ENCODE measurements at places on chromosomes 13 and 19.

GRCh38 chr13:44620057-44620456, 43.9 kb upstream of the TSC22D1 start:
- no peak for DNase-seq

DNA sequence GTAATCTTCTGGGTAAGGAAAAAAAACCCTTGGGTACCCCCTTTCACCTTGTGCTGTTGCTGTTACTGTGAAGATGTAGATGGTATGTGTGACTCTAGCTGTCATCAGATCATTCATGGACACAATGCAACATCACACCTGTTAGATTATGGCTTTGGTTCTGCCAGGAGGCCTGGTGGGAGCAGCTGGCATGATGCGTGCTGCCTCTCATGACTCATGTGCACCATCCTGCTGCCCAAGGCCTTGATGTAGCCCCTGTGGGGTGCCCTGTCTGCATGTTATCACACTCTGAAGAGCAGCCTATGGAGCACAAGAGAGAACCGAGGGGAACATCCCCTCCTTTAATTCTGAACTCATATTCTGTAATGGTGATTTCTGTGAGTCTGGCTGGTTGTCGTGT, 57.7 kb upstream of the TEX29 start:
- DNase-seq, result no peak

- DNase-seq, result no peak
Observed at GRCh38 chr19:43778651-43779050, 2.1 kb downstream of the KCNN4 start.

DNA sequence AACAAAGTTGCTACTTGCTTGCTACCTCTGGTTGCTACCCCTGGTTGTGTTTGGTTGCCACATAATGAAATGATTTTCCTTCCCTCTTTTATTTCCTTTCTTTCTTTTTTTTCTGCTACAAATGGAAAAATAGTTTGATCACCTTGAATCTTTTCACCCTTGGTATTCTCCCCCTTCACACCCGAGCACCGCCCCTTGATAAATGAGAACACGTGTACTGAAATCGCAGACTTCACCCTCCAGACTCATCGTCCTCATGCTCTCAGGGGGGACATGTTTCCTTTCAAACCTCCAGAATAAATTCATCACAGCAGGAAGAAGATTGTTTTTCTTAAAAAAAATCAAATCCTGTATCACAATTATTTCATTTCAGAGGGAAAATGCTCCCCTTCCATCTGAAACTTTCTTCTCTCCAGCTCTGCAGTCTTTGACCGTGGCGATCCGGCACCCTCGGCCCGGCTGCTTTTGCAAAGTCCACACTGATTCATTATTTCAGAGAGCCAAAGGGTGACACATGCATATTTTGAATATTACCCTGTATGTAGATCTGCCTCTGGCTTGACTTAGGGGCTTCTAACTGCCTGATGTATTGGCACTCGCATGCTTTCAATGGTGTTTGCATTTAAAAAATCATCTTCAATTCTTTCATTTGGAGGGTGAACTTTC, 222.6 kb upstream of the MAB21L1 start:
- DNase-seq, result no peak

- DNase-seq, result no peak
Observed at GRCh38 chr13:99269627-99270241, 11.6 kb upstream of the GPR18 start.

- DNase-seq, result peak; percentile 55
Observed at GRCh38 chr19:11091703-11092153, 2.5 kb downstream of the LDLR start.

DNA sequence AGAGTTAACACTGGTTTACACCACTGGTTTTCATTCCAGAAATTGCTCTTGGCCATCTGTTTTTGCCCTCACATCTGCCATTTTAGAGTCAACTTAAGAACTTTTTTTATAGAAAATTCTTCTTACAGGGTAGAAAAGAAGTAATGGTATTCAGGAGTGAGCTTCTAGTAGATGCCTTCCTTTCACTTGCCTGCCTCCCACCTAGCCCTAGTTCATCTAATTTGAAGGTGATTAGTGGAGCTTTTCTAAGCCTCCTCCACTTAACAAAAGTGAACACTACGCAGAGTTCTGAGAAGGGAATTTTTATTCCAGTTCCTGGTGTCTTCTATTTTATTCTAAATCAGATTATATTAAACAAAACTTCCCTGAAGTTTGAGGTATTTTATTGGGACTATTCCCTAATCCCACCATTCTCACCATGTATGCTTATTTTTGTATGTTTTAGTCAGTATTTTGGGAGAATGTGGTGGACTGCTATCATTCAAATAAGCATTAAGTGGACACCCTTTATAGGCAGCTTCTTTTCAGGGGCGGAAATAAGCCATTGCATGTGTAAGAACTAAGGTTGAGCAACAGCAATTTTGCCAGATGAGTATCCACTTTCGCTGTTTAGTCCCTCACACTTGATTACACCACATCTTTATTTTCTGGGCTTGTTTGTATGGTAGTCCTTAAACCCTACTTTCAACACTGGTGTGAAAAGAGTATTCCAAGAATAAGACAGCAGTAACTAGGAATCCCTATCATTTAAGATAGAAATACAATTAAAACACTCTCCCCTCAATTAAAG, 156.9 kb downstream of the ENOX1 start:
- DNase-seq, result no peak

DNA sequence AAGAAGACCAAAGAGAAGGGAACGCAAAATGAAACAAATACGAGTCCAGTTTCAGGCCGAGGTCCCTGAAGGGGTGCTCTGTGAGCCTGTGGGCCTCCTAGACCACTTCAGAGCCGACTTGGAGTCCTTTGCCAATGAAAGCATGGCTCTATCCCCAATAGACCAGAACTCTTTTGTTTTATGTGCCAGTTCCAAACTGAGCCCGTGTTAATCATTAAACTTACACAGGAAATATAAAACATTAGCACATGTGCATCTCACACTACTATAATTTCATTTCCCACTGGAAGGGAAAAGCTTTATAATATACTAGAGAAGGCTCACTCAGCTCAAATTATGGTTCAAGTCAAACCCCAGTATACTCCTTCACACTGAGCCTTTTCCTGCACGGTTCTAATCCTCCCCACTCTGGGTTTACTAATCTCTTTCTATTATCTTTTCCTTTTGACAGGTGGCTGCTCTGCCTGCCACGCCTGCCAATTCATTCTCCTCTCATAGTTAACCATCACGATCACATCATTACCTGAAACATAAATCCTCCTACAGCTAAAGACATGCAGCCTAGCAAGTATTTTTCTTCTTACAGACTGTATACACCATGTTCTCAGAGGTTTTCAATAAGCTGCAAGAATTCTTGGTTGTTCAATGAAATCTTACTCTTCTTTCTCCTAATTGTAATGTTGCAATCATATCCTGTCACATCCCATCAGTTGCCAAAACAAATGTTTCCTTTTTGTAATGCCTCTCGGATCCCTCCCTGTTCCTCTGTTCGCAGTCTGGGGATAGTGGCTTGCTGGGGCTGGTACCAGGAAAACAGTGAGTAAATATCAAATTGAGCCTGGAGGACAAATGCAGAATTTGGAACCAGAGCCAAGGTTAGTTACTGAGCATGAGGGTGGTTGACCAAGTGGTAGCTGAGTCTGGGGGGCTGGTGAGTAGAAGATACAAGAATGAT, 18.8 kb upstream of the WASF3 start:
- DNase-seq, result no peak

GRCh38 chr13:49395878-49396380, 47.9 kb downstream of the CAB39L start:
- DNase-seq, result no peak

DNA sequence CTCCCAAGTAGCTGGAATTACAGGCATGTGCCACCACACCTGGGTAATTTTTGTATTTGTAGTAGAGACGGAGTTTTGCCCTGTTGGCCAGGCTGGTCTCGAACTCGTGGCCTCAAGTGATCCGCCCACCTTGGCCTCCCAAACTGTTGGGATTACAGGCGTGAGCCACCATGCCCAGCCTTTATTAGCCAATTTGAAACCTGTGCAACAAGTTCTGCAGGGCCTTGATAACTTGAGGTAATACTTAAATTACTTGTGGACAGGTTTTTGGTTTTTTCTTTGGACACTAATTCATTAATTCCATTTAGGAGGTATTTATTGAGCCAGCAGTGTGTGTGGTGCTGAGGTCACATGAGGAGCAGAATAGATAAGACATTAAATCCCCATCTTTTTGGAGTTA, 39.5 kb downstream of the ARHGAP35 start:
- DNase-seq, result no peak

DNA sequence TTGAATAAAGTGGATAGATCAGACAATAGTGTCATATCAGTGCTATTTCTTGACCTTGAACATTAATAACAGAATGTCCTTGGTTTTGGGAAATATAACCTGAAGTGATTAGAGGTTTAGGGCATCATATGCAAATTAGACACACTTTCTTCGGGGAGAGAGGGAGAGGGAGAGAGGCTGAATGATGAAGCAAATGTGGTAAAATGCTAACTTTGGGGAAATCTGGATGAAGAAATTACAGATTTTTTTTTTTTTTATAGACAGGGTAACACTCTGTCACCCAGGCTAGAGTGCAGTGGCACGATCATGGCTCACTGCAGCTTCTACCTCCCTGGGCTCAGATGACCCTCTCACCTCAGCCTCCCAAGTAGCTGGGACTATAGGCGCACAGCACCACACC, 3.9 kb upstream of the NCR1 start:
- DNase-seq, result no peak

DNA sequence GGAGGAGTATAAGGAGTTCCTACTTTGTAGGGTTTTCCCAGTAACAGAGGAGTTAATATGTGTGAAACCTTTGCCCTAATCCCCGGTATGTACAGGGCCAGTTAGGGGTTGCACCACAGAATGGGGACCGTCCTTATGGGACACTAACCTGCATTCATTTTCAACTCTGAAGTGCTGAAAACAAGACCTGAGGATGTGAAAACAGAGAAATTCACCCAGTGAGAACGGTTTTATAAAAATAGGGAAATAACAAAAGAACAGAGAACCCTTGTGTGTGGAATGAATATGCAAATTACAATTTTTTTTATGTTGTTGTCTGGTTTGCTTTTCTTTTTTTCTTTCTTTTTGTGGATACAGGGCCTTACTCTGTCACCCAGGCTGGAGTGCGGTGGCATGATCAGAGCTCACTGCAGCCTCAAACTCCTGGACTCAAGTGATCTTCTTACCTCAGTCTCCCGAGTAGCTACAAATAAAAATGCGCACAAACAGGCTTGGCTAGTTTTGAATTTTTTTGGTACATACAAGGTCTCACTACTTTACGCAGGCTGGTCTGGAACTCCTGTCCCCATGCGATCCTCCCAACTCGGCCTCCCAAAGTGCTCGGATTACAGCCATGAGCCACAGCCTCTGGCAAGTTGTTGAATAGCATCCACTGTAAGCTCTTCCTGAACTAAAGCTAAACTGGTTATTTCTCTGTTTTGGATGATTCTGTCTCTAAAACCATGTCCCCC, 10.6 kb downstream of the CLC start:
- no peak for DNase-seq

DNA sequence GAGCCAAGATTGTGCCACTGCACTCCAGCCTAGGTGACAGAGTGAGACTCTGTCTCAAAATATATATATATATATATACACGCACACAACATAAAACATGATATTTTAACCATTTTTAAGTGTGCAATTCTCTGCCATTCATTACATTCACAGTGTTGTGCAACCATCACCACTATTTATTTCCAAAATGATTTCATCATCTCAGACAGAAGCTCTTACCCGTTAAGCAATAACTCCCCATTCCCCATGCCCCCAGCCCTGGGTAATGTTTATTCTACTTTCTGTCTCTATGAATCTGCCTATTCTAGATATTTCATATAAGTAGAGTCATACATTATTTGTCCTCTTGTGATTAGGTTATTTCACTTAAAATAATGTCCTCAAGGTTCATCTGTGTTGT, 20.3 kb downstream of the WDR88 start:
- no peak for DNase-seq

DNA sequence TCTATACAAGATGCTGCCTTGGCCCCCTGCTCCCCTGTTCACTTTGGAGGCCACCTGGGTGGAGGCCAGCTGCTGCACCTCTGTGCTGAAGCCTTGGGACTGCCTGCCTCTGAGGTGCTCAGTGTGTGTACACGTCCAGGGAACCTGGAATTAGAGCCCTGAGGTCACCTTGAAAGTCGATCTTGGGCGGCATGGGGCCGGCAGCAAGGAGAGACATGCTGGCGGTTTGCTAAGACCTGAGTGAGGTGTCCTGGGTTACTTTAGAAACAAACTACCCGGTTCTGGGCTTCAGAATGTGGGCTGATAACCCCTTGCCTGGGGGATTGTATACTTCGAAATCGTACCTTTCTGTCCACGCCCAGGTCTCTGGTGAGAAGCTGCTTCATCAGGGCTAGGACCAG, 25.5 kb downstream of the TSSK6 start:
- no peak for DNase-seq

DNA sequence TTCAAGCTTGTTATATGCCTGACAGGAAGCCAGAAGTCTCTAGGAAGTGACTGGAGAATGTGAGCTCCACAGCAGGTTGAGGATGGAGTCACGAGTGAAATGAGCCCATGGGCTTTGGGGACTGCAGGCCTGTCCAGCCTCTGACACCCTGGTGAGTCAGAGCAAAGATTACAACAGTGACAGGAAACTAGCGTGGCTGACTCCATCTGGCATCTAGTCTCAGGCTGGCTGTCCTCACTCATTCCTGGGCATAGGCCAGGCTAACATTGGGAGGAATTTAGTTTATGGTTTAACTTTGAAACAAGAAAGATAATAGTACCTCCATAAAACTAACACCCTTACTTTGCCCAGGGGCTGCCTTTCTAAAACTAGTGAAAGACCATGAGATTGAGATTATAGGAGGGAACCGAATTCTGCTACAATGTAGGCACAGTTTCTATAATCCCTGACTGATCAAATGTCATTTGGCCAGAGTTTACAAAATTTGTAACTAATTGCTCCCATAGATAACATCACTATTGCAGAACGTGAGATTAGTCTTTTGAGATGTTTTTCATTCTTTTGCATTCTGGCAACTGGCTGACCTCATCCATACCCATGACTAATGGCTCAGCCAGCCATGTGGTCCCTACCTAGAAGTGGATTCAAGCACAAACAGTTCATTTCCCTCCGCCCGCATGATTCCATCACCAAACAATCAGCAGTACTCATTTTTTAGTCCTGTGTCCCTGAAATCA, 28.4 kb downstream of the PSG1 start:
- no peak for DNase-seq

GRCh38 chr13:36918246-36919131, 1.5 kb downstream of the SMAD9 start:
- DNase-seq, result no peak

DNA sequence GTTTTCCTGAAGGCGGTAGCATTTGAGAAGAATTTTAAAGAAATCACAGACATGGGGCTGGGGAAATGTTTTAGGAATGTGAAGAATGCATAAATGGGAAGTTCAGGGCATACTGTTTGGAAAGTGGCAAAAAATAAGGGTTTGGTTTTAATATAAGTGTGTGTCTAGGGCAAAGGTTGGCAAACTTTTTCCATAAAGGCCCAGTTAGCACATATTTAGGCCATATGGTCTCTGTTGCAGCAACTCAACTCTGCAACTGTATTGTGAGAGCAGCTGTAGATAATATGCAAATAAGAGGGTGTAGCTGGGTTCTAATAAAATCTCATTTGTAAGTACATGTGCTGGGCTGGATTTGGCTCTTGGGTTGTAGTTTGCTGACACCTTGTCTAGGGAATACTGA, 521.9 kb downstream of the DIAPH3 start:
- no peak for DNase-seq

All from T-helper 9 cell (primary cell).